CD4-positive, alpha-beta T cell treated with Interleukin-17A for 4 hours (primary cell): ENCODE measurements at places on chromosomes 16 and 17.

GRCh38 chr16:67071476-67072048 lies 38.2 kb upstream of the PHAF1 start:
- DNase-seq: no peak

DNA sequence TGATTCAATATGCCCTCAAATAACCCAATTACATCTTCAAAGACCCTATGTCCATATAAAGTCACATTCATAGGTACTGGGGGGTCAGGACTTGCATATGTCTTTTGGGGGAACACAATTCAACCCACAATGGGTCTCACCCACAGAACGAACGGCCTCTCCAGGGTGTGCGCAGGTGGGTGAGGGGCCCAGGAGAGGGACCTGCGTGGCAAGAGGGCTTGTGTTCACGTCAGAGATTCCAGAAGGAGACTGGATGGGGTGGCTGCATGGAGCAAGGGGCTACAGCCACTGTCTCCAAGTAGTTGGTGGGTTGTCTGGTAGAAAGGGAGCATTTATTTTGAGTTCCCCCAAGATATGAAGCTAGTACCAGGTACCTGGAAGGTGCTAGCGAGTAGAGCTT lies 212.2 kb downstream of the SEC14L1 start:
- no peak for DNase-seq

- no peak for DNase-seq
Measured at GRCh38 chr16:86287664-86288201, 222.6 kb upstream of the FOXF1 start.

- no peak for DNase-seq
Measured at GRCh38 chr17:4939546-4939795, 375 bp downstream of the SLC25A11 start.

DNA sequence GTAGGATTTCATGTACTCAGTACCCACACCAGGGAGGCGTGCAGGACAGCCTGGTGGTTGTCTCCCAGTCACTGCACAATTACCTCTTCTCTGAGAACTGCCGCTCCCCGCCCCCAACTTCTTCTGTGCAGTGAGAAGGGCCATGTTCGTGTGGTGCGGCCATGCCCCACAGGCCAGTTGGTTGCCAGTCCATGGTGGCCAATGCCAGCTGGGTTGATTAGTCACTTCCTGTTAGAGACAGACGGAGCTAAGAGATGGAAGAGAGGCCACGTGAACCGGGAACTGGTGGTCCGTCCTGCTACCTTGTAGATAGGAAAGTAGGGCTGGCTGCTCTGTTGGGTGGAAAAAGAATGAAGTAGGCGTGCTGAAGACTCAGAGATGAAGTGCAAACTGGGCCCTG lies 206.5 kb downstream of the ABCC12 start:
- no peak for DNase-seq

- DNase-seq: no peak
Measured at GRCh38 chr17:42779304-42779935, 990 bp upstream of the WNK4 start.

DNA sequence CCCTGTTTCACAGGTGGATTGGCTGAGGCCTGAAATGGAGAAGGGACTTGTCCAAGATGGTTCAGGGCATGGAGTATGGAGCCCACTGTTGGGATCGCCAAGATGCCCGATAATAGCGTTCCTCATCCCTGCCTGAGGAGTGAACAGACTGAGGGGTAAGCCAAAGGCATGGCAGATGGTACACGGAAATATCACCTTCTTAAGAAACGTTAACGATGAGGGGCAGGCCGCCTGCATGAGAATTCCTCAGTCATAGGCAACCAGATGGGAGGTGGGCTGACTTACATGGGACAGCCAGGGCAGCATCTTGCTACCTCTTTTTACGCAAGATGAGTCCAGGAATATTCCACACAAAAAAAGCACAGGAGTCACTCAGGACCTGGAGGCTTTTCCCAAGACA lies 188.1 kb downstream of the CCDC182 start:
- DNase-seq: no peak

- DNase-seq: no peak
Measured at GRCh38 chr16:72930396-72930795, 117.5 kb downstream of the ZFHX3 start.

DNA sequence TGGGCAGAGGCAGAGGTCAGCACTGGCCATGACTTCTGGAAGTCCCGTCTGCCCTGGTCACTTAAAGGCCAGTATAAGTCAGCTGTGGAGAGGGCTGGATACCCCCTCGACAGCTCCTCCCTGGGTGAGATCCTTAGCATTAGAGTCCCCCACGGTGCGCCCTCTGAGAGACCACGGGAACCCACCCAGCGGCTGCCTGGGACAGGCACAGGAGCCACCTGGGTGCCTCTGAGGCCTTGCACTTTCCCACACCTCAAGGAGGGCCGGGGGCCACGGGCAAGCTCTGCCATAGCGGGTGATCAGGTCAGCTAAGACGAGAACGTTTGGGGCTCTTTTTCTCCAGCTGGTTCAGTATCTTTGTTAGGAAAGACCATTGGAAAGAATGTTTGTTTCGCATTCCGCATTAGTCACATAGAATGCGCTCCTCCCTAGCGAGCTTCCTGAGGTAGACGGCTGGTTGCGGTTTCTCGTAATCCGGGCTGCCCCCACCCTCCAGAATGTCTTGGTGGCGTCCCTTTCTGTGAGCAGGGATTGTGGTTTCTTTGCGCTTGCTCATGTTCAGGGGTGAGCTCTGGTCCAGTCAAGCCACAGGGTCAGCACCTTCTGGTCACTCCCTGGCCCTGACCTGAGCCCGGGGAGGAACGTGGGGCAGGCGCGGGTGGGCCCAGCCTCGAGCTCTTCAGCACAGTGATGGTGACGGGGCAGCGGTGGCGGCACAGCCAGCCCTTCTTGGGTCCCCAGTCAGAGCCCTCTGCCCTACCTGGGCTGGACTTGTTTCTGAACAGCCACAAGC lies 25.2 kb downstream of the NME3 start:
- DNase-seq: no peak

DNA sequence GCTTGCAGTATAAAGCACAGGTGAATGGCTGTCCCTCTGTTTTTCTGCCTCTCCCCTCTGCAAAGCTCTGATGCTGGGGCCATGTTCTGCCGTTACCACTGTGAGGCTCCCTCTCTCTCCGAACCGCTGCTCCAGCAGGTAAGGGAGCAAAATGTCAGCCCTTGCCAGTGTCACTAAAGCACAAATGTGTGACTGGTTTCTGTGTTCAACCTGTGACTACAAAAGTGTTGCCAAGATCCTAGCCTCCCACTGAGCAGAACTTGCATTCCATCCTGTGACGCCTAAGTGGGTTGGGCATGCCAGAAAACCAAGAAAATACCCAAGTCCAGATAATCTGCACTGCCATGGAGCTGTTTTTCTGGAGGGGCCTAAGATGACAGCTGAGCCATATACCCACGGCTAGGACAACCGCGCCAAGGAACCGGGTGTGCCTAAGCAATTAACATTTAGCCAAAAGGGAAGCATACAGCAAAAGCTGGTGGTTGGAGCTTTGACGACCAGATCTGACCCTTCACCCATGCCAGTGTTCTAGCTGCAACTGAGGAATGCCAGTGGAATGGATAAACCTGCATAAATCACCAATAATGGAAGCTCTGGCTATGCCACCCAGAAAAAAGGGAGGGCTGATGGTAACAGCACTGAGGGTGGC lies 35.0 kb downstream of the PSME3IP1 start:
- DNase-seq: no peak

- DNase-seq: peak; percentile 29
Measured at GRCh38 chr16:56041556-56042140, 149.6 kb upstream of the GNAO1 start.

DNA sequence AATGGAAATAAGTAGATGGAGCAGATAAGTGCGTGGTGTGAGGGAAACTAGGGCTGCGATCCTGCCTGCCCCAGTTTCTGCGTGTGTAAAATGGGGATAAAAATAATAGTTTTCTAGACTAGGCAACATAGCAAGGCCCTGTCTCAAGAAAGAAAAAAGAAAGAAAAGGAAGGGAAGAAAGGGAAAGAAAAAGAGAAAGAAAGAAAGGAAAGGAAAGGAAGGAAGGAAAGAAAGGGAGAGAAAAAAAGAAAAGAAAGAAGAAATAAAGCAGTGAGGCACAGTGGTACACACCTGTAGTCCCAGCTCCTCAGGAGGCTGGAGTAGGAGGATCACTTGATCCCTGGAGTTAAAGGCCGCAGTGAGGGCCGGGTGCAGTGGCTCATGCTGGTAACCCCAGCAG lies 2.2 kb upstream of the PKMYT1 start:
- no peak for DNase-seq

- DNase-seq: peak; percentile 75
Measured at GRCh38 chr16:66588981-66589713, 9.9 kb downstream of the CMTM2 start.

DNA sequence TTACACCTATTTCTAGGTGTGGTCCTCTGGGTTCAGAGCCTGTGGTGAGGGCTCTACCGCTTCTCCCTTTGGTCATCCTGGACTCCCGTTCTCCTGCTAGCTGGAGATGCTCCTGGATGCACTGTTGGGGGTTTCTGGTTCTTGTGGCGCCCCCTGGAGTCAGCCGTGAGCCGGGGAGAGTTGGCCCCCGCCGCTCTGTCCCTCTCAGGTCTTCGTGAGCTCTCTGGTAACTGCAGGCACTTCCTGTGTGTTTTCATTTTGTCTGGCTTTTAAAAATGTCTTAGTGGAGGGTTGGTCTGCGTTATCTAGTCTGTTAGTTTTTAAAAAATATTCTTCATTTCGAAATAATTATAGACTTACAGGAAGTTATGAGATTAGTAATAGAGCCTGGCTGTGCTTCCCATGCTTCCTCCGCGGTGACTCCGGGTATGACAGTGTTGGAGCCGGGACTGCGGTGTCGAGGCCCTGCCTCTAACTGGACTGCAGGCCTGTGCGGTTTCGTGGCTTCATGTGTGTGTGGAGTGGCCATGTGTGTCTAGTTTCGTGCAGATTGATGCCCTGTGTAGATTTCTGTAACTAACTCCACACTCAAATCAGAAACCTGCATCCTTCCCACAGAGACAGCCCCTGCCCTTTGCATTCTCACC lies 78.0 kb upstream of the ZNF750 start:
- peak; percentile 67 for DNase-seq

DNA sequence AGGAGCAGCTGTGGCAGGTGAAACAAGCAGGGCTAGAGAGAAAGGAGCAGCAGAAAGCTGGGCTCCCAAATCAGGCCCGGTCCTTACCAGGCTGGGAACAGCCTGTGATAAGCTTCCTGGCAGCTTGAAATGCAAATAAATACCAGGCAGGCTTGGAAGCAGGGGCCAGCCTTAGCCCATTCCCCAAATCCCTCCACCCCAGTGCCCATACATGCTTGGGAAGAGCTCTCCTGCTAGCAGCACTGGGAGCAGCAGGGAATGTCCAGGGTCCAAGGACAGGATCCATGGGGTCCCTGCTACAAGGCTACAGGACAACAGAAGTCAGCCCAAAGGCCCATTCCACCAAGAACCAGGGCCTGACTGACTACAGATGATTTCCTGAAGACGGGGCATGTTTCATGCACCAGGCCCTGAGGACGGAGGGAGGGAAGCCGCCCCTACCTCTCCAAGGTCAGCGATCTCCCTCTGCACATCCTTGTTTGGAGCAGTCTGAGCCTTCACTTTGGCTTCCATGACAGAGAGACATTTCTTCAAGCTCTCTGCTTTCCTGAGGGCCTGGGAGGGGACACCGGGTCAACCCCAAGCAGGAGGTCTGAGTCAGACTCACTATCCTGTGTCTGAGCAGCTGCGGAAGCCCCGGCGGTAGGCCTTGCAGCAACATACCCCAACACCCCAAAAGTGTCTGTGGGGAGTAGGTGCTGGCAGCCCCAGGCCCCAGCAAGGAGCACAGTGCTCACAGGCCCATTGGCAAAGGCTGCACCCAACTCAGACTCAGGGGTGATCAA lies 2.6 kb upstream of the EXOSC6 start:
- DNase-seq: no peak

DNA sequence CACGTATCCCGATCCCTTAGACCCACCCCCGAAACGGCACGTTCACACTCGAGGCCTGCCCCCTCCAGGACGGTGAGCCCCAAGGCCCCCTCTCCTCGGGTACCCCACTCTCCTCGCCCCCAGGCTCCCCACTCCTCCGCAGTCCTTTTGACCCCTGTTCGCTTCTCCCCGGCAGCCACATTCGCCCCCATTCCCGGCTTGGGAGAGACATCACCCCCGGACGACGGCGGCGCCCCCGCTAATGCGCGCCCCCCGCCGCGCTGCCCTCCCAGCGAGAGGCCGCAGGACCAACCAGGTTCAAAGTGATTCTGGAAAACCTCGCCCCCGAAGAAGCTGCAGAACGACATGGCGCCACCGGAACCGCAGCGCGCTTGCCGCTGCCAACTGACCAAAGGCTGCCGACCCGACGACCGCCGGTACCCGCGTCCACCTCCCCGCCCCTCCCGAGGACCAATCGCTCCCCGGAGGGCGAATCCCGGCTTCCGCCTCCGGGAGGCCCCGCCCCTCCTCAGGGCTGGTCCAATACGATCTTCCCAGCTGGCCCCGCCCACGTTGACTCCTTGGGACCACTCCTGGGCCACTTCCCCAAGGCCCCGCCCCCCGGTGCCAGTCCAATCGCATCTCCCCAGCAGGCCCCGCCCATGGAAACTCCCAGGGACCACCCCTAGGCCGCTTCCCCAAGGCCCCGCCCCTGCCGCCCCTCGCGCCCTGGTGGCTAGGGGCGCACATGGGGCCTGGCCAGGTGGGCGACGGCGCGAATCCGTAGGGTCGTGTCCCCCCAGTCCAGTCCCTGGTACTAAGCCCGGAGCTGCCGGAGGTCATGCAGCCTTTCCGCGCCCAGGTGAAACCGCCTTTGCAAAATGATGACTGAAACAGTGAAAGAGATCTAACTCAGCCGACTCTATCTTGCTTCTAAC lies at the start of gene MSRB1:
Gene MSRB1, minus strand, starts transcription at position 390 of the 917 bp plus-strand sequence. Its CDS starts 43 bp downstream, at position 347.
- DNase-seq: peak; percentile 100

- no peak for DNase-seq
Measured at GRCh38 chr17:45042346-45043120, 8.9 kb downstream of the DCAKD start.

- no peak for DNase-seq
Measured at GRCh38 chr16:64060631-64061030, 1061.2 kb downstream of the CDH11 start.

GRCh38 chr16:57801098-57801808 lies 1.0 kb downstream of the KIFC3 start:
- DNase-seq: no peak

GRCh38 chr16:49635591-49636581 lies 220.0 kb downstream of the ZNF423 start:
- no peak for DNase-seq

GRCh38 chr16:53714205-53715022 lies 10.5 kb downstream of the FTO start:
- DNase-seq: no peak

DNA sequence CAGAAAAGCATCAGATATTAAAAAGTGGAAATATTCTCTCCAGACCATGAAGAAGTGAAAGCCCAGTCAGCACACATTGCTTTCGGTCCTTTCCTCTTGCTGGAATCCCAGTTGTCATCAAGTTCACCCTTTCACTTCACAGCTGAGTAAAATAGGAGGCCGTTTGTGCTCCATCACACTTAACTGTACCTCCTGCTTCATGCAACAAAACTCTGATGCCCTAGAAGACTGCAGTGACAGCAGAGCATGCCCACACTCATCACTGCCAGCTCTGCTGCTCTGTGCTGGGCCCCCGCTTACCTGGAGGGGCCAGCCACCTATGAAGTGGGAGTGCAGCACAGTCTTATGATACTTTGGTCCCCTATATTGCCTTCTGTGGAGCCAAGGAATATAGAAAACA lies 62.5 kb downstream of the N4BP1 start:
- no peak for DNase-seq
